ENCODE measurements at places on chromosomes 2 and 18. TPM values are rescaled to one million over a fixed set of nuclear protein-coding genes. Genes with fewer than 3 reads are reported as not detected.

- no peak for DNase-seq
- H3K4me3 ChIP-seq: no peak overlapping the region
- H3K27me3 ChIP-seq: no peaks in the 10 kb centered on the region
- H3K4me1 ChIP-seq: no peaks in the 10 kb centered on the region
- H3K27ac ChIP-seq: no peak overlapping the region
These were observed 42.9 kb downstream of the TMEFF2 start for GRCh38 chr2:192151853-192152252.

- H3K4me3 ChIP-seq: no peak overlapping the region
- H3K4me1 ChIP-seq: no peaks in the 10 kb centered on the region
- no peak overlapping the region for H3K27ac ChIP-seq
- DNase-seq: no peak
These were observed 14.1 kb downstream of the MFSD2B start for GRCh38 chr2:24024018-24024417.

GRCh38 chr2:3079959-3080948 lies 297.4 kb downstream of the EIPR1 start:
- H3K27ac ChIP-seq: no peak overlapping the region
- no peak overlapping the region for H3K4me3 ChIP-seq
- no peaks in the 10 kb centered on the region for H3K27me3 ChIP-seq

GCC2 gene
- 110 TPM for polyA plus RNA-seq
